Fibroblast of upper back skin (primary cell): ENCODE measurements at places on chromosomes 2 and 18.

- DNase-seq, result no peak
These were observed 190.1 kb downstream of the RAD51AP2 start for GRCh38 chr2:17328161-17328560.

GRCh38 chr2:37820471-37820986 lies 104.6 kb upstream of the RMDN2 start:
- DNase-seq, result no peak

- no peak for DNase-seq
These were observed 618.9 kb upstream of the SLC39A10 start for GRCh38 chr2:195038153-195038552.

DNA sequence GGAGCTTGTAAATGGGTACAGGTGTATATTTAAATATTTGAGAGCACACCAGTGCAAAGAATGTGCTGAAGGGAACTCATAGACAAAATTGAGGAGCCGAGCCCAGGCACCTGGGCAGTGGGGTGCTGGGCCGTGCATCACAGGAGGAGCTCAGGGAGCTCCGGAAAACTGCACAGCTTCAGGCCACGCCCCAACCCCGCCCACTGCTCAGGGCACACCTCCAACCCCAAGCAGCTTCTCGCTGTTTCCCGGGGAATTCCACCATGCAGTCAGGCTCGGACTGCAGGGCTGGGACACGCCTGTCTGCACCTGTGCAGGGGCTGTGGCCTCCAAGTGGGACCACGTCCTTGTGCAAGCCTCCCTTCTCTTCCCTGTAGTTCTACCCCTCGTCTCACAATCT lies 243.0 kb downstream of the HDAC4 start:
- DNase-seq, result no peak
